ENCODE measurements at places on chromosomes 5 and 9.

DNA sequence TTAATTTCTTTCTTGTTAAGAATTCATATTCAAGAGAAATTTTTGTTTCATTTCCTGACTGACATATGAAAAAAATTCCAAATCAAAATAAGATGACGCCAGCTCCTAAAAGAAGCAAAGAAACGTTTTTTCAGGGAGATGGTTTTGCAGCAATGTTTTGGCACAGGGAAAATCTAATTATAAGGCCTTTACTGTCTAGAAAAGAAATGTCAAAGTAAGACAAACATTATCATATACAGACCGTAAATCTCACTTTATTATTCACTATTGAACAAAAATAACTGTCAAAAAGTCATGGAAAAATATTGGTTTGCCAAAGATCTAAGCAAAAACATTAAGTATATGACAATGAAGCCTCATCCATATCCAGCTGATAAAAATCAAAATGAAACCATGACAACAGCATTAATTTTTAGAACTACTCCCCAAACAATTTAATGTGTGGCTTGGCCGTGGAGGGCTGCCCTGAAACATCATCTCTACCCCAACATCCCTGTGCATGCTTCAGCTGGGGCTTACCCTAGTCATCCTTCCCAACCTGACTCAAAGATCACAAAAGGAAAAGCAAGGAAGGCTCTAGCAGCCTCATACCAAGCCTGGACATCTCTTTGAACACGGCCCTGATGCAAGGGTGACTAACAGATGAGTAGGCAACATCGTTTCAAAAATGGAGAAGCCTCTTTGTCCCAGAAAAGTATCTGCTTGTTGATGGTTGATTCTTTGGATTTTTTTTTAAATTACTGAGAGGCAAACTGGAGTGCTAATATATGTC is 95.6 kb downstream of the ARSB start:
- DNase-seq = no peak

DNA sequence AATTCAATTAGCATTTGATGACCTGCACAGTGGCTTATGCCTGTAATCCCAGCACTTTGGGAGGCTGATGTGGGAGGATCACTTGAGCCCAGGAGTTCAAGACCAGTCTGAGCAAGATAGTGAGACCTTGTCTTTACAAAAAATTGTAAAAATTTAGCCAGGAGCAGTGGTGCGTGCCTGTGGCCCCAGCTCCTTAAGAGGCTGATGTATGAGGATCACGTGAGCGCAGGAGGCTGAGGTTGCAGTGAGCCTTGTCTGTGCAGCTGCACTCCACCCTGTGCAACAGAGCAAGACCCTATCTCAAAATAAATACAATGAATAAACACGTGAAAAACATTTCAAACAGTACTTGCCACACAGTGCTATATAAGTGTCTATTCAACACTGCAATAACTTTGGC is 4.2 kb downstream of the ABCA1 start:
- DNase-seq = no peak

- DNase-seq = no peak
These were observed 55.9 kb upstream of the NR3C1 start for GRCh38 chr5:143459433-143459832.

DNA sequence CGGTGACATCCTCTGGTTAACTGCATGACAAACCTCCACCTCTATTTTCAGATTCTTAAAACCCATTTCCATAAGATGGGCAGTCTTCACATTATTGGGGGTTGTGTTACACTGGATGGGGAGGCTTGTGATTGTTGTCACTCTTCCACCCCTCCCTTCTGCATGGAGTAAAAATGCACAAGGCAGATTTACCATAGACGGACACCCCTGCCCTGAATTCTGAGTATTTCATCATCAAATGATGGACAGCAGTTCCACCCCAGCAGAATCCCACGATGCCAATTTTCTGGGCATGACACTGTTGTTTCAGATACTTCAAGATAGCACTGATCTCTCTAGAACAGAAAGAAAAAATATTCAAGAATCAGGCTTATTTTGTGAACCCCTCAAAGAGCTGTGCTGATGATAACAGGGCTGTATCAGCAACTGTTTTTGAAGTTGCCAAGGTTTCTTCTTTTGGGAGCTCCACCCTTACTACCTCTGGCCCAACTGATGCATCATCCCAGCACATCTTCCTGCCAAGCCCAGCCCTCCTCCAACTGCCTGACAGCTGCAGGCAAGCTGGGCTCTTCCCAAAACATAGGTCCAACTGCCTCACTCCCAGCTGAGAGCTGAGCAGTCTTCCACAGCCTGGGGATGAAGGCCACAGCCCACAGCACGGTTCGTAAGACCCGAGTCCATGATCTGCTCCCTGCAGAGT is 21.4 kb downstream of the CMBL start:
- DNase-seq = no peak

DNA sequence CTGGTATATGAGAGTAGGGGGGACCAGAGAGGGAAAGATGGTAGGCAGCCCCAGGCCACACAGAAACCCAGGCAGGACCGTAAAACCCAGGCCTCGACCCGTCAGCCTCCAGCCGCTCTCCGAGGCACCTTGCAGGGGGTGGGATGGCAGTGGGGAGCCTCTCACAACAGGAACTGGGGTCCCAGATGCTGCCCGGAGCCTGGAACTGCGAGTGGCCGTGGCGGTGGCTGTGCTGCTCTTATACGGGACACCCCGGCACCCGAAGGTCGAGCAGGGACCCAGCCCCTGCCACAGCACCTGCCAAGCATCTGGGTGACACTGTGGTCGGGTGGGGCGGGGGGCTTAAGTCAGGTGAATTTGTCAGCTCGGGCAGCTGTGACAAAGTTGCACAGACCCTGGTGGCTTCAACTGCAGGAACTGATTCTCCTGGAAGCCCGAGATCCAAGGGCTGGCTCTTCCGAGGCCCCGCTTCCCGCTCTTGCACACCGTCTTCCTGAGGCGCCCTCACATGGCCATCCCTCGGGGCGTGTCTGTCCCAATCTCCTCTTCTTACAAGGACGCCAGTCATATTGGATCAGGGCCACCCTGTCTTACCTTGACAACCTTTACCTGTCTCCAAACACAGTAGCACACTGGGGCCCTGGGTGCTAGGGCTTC is 47.6 kb upstream of the EGFL7 start:
- DNase-seq = no peak

DNA sequence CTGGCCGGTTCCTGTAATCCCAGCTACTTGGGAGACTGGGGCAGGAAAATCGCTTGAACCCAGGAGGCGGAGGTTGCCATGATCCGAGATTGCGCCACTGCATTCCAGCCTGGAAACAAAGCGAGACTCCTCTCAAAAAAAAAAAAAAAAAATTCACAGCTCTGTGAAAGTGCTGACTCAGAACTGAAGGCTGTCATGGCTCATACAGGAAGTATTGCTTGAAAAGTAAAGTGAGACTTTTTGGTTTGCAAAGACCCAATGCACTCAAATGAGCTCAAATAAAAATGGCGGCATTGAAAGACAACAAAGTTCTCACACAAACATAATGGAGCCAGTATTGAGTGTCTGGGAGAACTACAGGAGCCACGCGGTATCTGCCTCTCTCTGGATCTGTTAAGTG is 202.1 kb downstream of the FBXL7 start:
- no peak for DNase-seq

DNA sequence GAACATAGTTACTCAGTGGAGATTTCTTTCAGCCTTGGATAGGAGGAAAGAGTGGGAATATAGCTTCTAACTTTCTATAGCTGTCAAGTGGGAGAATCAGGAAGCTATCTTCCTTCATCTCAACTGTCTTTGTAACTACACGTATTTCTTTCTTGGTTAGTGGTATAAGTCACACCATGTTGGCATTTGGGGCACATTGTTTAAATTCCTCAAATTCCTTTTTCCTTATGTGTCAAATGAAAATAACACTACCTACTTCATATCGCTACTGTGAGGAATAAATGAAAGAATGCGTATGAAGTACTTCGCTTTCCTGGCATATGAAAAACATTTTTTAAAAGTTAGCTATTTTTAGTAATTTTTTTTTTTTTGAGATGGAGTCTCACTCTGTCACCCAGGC is 1082.5 kb upstream of the WWC1 start:
- DNase-seq = no peak

GRCh38 chr5:67790390-67790789 is 425.2 kb upstream of the PIK3R1 start:
- DNase-seq = no peak

DNA sequence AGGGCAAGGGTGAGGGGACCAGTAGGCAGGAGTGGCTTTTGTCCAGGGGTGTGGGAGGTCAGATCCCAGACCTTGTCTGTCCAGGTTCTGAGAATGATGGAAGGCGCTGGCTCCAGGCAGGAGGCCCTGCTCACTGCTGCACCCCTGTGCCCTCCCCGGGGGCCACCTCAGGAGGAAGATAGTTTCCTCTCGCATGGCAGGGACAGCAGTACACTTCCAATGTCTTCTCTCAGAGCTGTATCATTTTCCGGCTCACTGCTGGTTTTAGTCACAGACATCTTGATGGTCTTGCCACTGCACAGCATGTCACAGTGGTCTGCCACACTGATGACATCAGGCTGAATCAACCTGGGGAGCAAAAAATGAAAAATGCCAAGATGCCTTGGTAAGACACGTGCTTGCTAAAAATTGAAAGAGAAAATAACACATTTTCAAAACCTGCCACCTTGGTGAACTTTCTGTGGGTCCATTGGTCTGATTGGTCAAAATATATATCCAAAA is 3.3 kb upstream of the SLC6A3 start:
- DNase-seq = no peak

- no peak for DNase-seq
These were observed 318.6 kb upstream of the CD180 start for GRCh38 chr5:67515020-67515689.

GRCh38 chr9:72586388-72587130 is 65.2 kb downstream of the TMC1 start:
- DNase-seq = no peak

GRCh38 chr9:124671861-124672260 is 99.2 kb downstream of the NR6A1 start:
- DNase-seq = no peak

DNA sequence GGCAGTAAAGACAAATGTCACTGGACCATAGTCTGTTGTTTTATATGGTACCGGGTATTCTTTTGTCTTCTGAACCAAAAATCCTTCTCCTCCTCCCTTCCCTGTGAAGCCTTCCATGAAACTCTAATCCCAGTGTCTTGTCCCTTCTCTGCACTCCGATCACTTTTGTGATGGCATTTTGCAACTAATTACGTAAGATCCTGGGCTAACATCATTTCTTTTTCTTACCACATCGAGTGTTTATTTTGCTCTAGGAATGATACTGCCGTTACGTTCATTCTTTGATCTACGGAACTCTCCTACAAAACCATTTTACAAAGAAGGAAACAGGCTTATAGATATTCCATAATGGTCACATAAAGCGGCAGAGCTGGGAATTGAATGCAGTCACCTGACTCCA is 33.7 kb downstream of the SNX18 start:
- no peak for DNase-seq

DNA sequence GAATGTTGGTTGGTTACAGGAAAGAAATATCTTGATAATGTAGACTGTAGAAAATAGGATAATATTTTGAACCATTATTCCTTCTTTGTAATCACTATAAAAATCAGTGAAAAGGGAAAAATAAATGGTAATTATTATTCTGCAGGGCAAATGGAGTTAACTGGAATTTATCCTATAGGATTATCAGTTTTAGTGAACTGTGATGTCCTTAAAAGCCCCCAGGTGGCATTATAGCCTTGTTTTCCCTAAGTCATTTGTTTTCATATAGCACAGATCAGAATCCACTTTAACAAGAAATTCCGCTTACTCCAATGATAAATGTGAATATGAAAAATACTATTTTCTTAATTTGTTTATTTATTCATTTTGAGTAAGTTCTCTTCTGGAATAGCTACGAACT is 26.2 kb upstream of the WDR41 start:
- DNase-seq = no peak

DNA sequence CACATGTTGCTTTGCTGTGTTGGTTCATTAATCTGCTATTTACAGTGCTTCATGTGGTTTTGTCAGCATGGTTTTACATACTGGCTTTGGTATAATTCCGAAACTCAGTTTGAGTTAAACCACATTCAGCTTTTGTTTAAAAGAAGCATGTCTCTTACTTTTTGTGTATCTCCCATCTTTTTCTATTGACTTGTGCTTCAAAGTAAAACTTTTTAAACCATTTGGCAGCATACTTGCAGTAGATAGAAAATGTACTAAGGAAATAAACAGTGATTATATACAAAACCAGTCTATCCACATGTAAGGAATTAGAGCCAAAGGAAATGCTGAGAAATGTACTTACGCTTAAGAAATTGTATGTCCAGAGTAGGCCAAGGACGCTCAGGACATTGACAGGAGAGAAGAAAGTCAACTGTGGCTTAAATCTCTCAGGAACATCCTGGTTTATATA is 286.9 kb downstream of the ARHGEF28 start:
- no peak for DNase-seq

GRCh38 chr9:75889577-75889976 is 896 bp upstream of the PCSK5 start:
- no peak for DNase-seq

DNA sequence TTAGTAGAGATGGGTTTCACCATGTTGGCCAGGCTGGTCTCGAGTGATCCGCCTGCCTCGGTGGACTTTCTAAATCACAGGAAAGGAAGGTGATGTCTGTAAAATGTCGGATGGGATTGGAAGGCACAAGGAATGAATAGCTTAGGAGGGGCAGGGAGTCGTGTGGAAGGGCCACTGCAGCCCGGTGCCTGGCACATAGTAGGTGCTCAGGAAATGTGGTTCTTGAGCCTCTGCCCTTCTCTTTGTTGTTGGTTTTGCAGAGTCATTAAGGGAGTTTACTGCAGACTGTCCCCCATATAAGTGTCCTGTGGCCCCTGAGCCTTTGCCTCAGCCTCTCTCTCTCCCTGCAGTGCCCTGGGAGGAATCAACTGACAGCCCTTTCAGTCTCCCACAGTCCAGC is 11.8 kb downstream of the NEK6 start:
- no peak for DNase-seq

GRCh38 chr5:73298772-73299630 is 126.0 kb downstream of the TMEM174 start:
- no peak for DNase-seq

DNA sequence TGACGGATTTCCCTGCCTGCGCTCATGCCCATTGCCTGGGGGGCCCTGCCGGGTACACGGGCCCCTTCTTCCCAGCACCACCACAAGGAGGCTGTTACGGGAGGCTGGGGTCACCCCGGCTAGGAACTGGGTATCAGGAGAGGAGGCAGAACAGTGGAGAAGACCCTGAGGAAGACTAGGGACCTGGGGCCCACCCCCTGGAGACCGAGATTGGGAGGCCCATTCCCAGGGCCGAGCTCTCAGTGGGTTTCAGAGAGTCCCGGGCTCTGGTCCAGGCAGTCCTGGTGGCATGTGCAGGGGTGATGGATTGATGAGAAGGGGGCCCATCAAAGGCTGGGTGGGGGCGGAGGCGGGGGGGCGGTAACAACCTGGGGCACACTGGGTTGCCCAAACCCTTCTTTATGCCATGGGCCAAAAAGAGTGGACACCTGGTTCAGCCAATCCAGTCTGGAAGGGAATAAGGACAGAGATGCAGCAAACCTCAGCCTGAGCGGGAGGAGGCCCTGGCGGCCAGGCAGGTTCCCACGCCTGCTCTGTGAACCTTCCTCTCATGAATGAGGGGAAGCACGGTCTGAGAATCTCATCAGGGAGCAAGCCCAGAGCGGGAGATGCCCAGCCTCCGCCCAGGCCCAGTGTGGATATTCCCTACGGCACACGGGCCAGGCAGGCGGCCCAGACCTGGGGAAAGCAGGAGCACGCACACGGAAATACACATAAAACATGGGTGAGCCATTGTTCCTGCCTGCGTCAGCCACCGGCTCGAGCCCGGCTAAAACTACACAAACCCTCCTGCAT is 785 bp upstream of the P4HA2 start:
- DNase-seq = no peak

- DNase-seq = no peak
These were observed 45.7 kb downstream of the SH3GL2 start for GRCh38 chr9:17624571-17624970.

- no peak for DNase-seq
These were observed 39.0 kb downstream of the SHB start for GRCh38 chr9:38029915-38030638.

Data from activated naive CD4-positive, alpha-beta T cell (primary cell).